ENCODE measurements at places on chromosomes 3 and 15.

- no peak for DNase-seq
These were observed 249.8 kb downstream of the POLQ start for GRCh38 chr3:121295979-121296378.

- no peak for DNase-seq
These were observed 23.1 kb upstream of the TRIM71 start for GRCh38 chr3:32794487-32795308.

DNA sequence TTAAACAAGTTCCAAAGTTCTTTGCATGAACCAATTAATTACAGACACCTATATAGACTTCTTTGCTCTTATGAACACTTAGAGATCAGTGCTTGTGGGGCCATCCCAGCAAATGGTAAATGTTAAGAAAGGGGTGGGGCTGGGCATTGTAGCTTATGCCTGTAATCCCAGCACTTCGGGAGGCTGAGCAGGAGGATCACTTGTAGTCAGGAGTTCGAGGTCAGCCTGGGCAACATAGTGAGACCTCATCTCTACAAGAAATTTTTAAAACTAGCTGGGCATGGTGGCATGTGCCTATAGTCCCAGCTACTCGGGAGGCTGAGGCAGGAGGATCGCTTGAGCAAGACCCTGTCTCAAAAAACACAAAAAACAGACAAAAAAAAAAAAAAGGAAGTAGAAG, 19.4 kb upstream of the STARD5 start:
- no peak for DNase-seq

- no peak for DNase-seq
These were observed 140.5 kb upstream of the SMAD3 start for GRCh38 chr15:66924889-66925288.

Data from SIG-M5 (cell line).